Activated T-cell treated with anti-CD3 and anti-CD28 coated beads, Interleukin-2, amount 50 U/mL, for 48 hours (primary cell): ENCODE measurements at places on chromosomes 4 and X.

- peak; percentile 17 for DNase-seq
These were observed 93.4 kb upstream of the ENPP6 start for GRCh38 chr4:184310881-184311709.

DNA sequence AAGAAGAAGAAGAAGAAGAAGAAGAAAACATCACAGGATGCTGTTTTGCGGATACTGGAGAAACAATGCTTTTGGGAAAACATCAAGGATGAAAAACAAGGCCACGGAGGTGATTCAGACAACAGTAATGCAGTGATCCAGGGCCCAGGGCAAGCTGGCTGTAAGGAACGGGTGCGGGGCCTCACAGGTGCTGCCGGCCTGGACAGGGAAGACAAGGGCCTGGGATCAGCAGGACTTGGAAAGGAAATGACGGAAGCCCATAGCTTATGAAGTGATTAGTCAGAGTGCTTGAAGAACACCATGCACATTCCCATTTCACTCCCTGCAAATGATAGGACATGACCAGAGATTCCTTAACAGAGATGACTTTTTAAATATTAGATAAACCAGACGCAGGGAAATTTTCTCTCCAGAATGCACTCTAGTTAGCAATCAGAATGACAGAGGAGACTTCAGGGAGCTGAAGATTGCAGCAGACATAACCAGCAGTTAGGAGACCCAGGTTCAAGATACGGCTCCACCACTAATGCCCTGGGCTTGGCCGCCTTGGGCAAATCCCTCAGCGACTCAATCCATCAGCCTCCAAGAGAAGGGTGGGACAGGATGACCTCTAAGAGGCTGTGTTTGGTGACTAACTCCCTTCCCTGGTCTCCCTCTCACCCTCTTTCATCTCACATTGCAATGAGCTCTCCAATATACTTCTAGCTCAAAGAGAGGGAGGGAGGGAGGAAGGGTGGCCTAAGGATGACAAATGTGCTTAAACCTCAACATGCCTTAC, 54.1 kb downstream of the APBB2 start:
- DNase-seq: no peak

DNA sequence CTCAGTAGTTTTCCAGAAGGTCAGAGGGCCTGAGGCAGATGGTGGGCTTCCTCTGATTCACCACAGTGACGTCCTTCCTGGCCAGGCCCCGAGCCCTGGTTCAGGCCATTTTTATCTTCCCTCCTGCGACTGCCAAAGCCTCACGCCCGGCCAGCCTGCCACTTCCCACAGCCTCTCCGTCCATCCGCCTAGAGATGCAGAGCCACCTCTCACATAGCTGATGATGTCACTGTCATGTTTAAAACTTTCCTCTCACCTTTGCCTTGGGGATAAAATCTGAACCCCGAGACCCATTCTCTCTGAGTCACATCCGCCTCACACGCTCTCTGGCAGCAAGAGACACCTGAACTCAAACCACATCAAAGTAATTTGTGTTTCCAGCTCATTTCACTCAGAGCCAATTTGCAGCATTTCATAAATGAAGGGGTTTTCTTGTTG, 175.3 kb downstream of the QDPR start:
- DNase-seq: peak; percentile 79

DNA sequence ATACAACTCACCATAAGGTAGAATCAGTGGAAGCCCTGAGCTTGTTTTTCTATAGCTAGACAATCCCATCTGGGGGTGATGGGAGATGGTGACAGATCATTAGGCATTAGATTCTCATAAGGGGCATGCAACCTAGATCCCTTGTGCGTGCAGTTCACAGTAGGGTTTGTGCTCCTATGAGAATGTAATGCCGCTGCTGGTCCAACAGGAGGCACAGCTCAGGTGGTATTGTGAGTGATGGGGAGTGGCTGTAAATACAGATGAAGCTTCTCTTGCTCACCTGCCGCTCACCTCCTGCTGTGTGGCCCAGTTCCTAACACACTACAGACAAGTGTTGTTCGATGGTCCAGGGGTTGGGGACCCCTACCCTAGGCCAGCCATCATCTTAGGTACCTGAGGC, 5.9 kb upstream of the GATB start:
- DNase-seq: no peak
